ENCODE measurements at places on chromosomes 12 and 14.

DNA sequence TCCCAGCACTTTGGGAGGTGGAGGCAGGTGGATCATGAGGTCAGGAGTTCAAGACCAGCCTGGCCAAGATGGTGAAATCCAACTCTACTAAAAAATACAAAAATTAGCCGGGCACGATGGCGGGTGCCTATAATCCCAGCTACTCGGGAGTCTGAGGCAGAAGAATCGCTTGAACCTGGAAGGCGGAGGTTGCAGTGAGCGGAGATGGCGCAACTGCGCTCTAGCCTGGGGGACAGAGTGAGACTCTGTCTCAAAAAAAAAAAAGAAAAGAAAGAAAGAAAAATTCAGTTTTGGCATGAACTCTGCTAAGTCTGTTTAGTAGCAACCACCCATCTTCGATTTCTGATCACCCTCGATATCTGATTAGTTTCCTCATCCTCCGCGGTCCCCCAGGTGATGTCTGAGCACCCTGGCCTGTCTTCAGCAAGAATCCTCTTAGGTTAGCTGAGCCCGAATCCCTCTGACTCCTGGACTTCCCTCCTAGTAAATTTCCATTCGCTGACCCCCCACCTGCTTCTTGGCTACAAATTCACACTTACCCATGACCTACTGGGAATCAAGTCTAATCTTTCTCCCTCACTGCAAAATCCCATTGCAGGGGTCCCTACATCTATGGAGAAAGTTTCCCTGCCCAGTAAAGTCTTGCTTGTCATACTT is 879 bp upstream of the HSPB8 start:
- DNase-seq: no peak

DNA sequence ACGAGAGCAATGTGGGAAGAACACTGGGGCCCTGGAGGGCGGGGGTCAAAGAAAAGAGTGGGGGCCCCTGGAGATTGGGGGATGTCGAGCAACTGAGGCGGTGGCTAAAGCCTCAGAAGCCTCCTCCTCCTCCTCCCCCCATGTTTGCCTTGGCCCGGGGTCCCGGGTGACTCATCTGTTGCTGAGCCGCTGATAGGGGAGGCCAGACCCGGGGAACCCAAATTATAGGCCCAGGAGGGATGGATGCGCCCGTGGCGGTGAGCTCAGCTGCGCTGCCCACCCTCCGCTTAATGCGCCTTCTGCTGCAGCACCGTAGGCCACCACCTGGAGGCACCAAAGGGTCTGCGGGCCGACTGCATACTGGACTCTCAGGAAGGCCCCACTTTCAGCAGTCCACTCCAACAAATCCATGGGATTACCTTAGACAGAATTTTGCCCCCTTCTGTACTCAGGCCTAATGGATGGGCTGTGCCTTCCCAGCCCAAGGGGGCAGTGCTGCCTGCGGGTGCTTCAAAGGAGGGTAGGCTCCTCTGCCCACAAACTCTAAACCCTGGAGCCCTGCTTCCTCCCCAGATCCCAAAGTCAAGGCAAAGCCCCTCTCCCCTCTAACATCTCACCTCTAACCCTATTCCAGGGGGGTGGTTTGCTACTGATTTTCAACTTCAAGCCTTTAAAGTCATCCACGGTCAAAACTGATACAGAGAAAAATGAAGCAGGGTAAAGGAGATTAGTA is 2.6 kb upstream of the WNT10B start:
- no peak for DNase-seq

DNA sequence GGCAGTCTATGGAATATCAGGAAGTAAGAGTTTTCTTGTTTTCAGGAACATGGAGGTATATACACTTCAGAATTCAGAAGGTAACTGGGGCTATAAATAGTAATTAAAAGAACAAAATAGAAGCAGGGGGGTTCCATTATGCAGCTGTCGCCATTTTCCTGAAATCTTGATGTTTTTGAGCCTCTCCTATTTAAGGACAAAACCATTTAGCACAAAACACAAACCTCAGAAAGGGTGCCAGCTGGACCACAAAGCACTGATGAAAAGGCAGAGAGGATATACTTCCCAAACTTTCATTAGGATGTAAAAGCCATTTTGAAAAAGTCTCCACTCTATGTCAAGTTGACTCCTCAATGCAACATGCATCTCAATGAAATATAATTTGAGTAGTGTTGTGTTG is 54.2 kb upstream of the OR5AU1 start:
- DNase-seq: no peak

- no peak for DNase-seq
These were observed 1.2 kb upstream of the CMTM5 start for GRCh38 chr14:23375527-23376251.

GRCh38 chr12:71797531-71797930 is 42.0 kb upstream of the TBC1D15 start:
- DNase-seq: no peak

DNA sequence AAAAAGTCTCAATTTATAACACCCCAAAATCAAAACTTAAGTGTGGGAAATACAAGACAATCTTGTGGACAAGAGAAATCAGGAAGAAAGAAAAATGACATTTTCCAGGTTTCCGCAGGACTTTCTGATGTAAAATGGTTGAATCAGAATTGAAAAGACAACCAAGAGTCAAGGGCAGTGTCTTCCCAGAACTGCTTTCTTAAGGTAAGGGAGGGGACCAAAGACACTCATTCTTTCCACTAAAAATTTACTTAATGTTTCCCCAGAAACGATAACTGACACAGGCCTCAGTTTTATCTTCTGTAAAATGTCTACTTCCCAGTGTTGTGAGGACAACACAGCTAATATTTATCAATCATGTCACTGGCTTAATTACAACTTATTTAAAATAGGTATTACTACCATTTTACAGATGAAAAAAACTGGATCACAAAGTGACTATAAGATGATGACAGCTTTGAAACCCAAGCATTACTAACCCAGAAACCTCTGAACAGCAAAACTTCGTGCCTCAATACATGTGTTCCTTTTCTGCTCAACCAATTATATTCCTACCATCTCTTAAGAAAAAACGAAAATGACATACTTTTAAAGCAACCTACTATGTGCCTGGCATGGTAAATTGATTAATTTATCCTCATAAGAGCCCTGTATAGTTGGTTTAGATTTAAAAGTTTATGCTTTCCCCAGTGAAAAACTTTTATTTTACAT is 4.6 kb downstream of the SINHCAF start:
- DNase-seq: peak; percentile 36

DNA sequence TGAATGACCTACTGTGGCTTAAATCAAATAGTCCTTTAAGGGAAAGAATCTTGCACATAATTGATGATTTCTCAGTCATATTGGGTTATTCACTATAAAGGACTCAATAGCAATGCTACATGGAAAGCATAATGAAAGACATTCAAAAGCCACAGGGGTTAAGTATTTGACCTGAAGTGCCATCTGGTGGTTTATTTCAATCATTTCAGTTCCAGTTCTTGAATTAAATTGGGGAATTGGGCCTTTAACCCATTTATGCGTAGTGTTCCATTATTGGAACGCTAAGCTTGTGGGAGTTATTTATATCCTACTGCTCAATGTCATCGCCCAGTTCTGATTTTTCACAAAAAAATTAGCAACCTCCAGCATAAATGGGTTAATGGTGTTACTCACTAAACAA is 41.3 kb upstream of the C12orf71 start:
- DNase-seq: peak; percentile 28

GRCh38 chr12:124867401-124867930 is 3.8 kb upstream of the SCARB1 start:
- no peak for DNase-seq

GRCh38 chr12:119826661-119827445 is 50.3 kb downstream of the CIT start:
- DNase-seq: no peak
